AG20443 (cell line): ENCODE measurements at places on chromosomes 3 and 15.

DNA sequence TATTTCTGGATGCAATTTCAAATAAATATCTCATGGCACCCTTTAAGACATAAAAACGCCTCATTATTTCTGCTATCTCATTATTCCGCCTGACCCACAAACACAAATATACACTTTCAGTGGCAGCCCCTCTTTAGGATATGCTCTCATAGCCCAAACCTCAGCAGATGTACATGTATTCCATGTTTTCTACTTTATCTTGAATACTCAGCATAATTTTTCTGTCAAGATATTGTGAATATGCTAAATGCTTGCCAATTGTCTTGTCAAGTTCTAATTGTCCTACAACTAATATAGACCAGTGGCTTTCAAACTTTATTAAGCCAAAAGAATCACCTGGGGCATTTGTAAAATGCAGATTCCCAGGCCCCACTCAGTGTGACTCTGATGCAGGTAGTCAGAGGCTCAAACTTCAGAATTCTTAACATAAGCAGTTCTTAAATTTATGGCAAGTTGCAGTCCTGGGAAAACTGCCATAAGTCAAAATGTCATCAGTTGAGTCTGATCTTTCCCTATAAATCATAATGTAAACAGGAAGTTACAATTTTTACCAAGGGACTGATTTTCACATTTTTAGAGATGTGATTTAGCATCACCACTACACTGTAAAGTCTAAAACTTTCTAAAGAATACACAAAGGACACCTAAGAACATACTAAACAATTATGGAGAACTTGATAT, 135.1 kb downstream of the TBL1XR1 start:
- DNase-seq, result no peak

GRCh38 chr3:43895573-43895972, 204.8 kb downstream of the ABHD5 start:
- no peak for DNase-seq

- DNase-seq, result no peak
Observed at GRCh38 chr3:47469616-47470015, 6.1 kb downstream of the SCAP start.

DNA sequence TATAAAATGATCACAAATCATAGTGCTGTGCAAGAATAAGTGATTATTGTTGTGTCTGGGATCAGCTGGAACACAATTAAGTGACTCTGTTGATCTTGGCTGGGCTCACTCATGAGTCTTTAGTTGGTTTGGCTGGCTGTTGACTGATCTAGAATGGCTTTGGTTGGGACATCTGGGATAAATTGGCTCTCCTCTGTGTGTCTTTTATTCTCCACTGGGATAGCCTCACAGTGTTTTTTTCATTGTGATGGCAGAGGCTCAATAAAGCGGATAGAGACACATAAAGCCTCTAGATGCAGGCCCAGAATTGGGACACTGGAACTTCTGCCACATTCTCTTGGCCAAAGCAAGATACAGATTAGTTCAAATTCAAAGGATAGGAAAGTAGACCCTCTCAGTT, 735.6 kb downstream of the PDCD6IP start:
- DNase-seq, result no peak

GRCh38 chr3:35639254-35640186, at the start of gene ARPP21:
Gene ARPP21 (plus strand): TSS chr3:35639525. CDS start chr3:35681752, 42,227 bp downstream.
- peak; percentile 16 for DNase-seq

DNA sequence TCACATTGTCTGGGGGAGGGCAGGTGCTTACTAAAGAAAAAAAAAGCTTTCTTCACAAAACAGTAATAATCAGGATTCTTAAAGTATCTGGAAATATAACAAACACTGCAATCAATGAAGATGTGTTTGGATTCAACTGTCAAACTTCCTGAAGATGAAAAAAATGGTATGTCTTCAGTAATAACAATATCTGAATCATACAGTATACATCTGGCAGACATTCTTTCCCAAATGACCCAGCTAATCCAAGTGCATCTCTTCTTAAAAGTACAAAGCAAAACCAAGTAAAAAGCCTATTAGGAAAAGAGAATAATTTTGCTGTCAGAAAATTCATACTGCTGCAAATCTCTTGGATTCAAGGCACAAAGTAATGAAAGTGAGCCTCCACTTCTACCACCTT, 145.0 kb upstream of the MCTP2 start:
- no peak for DNase-seq

DNA sequence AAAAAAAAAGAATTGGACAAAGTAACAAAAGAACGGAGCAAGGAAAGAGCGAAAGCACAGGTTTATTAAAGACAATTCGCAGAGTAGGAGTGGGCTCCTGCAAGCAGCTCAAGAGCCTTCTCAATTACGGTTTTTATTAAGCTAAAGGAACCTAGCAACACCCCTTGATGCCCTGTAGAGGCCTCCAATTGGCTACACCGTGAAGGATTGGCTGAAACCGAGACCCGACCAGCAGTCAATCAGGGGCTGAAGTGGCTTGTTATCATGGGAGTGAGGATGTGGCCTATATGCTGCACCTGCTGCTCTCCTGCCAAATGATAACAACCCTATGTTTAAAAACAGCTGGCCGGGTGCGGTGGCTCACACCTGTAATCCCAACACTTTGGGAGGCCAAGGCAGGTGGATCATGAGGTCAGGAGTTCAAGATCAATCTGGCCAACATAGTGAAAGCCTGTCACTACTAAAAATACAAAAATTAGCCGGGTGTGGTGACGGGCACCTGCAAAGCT, 20.4 kb upstream of the AP3B2 start:
- no peak for DNase-seq

DNA sequence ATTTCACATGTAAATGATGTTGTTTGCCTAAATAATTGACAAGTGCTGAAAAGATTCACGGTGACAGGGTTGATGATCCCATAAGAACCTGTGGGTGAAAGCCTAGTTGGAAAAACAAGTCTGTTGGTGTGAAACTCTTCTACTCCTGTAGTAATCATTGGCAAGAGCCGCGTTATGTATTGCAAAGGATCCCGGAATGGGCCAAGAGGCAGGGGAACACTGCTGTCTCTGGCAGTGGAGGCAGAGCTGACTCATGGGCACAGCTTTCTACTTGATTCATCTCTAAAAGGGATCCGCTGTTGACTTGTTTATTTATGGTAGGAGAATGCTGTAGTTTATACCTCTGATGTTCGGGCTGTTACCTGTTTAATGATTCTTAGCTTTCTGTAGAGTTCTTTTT, 63.1 kb downstream of the MAP6D1 start:
- DNase-seq, result no peak

GRCh38 chr15:89101302-89102193, 13.3 kb downstream of the ABHD2 start:
- DNase-seq, result peak; percentile 93

- peak; percentile 38 for DNase-seq
Observed at GRCh38 chr3:156750874-156751245, 75.3 kb upstream of the LEKR1 start.
